ENCODE measurements at places on chromosomes 4 and X. TPM values are rescaled to one million over a fixed set of nuclear protein-coding genes. Genes with fewer than 3 reads are reported as not detected.

RNF175 gene
- 0.86 TPM for total RNA-seq

FRG1 gene
- 40.1 TPM for total RNA-seq

DKK2 gene
- total RNA-seq: 4.4 TPM

DDIT4L gene
- total RNA-seq: 0.44 TPM

RNF150 gene
- total RNA-seq: 19.8 TPM

GRCh38 chrX:115563633-115564162 lies 2.7 kb downstream of the PLS3 start:
- DNase-seq: no peak

GRCh38 chr4:37441231-37442061 lies 196.9 kb downstream of the NWD2 start:
- no peak for DNase-seq

DNA sequence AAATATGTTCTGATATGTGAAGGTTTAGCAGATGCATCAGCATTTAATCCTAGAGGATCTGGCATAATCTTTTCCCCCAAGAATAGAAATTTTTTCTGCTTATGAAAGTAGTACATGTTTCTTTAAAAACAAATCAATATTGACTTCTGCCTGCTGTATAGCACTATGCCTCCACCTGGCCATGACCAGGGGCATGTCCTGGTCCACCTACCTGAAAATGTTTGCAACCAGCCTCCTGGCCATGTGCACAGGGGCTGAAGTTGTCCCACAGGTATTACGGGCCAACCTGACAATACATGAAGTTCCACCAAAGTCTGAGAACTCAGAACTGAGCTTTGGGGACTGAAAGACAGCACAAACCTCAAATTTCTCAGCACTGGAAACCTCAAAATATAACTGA lies 10.0 kb downstream of the HPRT1 start:
- no peak for DNase-seq

DNA sequence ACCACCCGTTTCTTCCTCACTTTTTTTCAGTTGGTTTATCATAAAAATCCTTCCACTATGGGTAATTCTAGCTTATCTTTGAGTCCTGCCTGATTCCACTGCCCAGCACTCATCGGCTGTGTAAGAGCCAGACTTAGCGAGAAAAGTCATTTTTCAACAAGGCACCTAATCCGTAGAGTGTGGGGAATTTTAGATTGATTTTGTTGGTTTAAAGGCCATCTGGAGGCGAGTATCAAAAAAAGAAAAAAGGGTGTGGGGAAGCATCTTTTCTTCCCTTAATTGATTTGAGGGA lies 134.4 kb downstream of the TET2 start:
- no peak for DNase-seq

- no peak for DNase-seq
Observed at GRCh38 chr4:5361968-5362367, 310.7 kb downstream of the STK32B start.

DNA sequence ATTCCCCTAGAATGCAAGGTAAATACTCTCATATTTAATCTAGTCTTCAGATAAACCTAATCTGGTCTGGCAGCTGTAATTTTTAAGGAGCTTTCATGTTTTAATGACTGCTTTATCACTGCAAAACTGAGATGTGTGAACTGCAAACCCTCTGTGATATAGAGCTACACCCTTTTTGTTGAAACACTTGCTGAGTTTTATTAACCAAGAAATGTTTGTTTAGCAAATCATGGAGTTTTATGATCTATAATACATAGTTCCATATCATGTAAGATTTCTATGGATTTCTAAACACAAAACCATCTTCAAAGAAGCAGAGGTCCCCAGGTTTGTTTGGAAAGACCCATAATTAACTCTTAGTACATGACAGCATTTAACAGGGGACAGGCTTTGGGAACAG lies 126.4 kb downstream of the BTC start:
- no peak for DNase-seq

- no peak for DNase-seq
Observed at GRCh38 chrX:47618923-47619485, 653 bp downstream of the SYN1 start.

GRCh38 chrX:45756557-45756956 lies 555.9 kb upstream of the DIPK2B start:
- DNase-seq: no peak

GRCh38 chr4:98946359-98946758 lies 17.4 kb upstream of the EIF4E start:
- no peak for DNase-seq

GRCh38 chr4:107900067-107900466 lies 31.3 kb upstream of the CYP2U1 start:
- DNase-seq: no peak

Measured in ureter (tissue), 1 donor.